ENCODE measurements at places on chromosomes 1 and 21. TPM values are rescaled to one million over a fixed set of nuclear protein-coding genes. Genes with fewer than 3 reads are reported as not detected.

Gene CCDC181
- total RNA-seq: not detected

Gene KRTAP13-2
- total RNA-seq: not detected

Gene AIRE
- total RNA-seq: under 0.01 TPM

Gene TNFRSF8
- 0.19 TPM for total RNA-seq

Gene NTNG1
- total RNA-seq: 2.2 TPM

Gene TRNP1
- 13.3 TPM for total RNA-seq

Gene FCAMR
- not detected for total RNA-seq

Gene PADI4
- not detected for total RNA-seq

Gene PLEKHO1
- total RNA-seq: 36.9 TPM

Gene BACE2
- 438 TPM for total RNA-seq

Gene WDR64
- total RNA-seq: not detected
